ENCODE measurements at places on chromosomes 12 and 14.

- no peak for DNase-seq
These were observed 7.5 kb downstream of the HEBP1 start for GRCh38 chr12:12992418-12993130.

DNA sequence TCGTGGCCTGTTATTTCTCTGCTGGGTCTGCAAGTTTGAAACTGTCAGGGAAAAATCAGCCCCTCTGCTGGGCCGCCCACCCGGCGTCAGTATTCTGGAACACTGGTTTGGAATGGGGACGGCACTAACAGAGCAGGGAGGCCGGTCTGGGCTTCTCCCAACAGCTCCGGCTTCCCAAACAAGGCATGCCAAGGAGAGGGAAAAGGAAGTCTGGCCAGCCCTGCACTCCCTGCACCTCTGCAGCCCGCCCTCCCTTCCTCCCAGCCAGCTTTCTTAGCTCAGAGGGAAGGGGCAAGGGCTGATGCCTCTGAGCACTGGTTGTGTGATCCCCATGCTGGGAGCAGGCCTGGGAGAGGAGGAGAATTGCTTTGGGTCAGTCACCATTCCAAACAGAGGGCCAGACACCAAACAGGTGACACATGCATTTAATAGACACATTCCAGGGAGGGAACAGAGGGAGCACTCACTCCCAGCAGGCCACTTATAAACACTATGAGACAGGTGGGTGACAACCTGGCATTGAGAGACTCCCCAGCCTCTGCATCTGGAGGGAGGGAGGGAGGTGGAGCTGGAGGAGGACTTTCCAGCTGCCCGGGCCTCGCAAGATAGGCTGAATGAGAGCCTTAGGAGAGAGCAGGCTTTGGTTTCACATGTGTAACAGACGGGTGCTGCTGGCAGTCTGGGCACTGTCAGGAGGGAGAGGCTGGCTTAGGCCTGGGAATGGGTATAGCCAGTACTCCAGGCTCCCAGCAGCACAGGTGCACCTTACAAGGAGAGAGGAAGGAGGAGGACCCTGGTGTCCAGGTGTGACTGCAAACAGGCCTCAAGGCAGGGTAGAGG, 10.3 kb downstream of the KRT75 start:
- no peak for DNase-seq

- DNase-seq: no peak
These were observed 280.8 kb downstream of the ZFP36L1 start for GRCh38 chr14:68512088-68512487.

DNA sequence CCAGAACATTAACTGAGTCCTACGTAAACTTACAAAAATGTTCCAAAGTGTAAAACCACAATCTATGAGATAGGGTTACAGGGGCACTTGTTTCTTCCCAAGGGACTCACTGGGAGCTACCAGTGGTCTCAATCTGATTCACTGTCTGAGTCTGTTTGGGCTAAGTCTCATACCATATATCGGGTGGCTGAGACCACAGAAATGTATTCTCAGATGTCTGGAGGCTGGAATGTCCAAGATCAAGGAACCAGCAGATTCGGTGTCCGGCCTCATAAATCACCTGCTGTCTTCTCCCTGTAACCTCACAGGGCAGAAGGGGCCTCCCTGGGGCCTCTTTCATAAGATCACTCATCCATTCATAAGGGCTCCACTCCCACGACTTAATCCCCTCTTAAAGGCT, 616.3 kb upstream of the TMEM132C start:
- DNase-seq: no peak

Data from CD4-positive, alpha-beta T cell treated with Interleukin-15 for 4 hours (primary cell).